Smooth muscle cell of bladder (primary cell): ENCODE measurements at places on chromosomes 6 and 20. TPM values are rescaled to one million over a fixed set of nuclear protein-coding genes. Genes with fewer than 3 reads are reported as not detected.

EYA4 gene
- total RNA-seq = 16.6 and 16.8 TPM in 2 replicates

RIPK1 gene
- 24.0 TPM in 2 replicates for total RNA-seq

MYLK2 gene
- total RNA-seq = under 0.01 TPM in 1 of 2 replicates, not detected in the other

LPA gene
- not detected in 2 replicates for total RNA-seq

WFDC5 gene
- not detected in 2 replicates for total RNA-seq

TGM6 gene
- not detected in 2 replicates for total RNA-seq

RBCK1 gene
- 49.4 and 54.0 TPM in 2 replicates for total RNA-seq

GCNT2 gene
- total RNA-seq = under 0.01 TPM in 1 of 2 replicates, not detected in the other

GRIK2 gene
- total RNA-seq = 1.3 and 3.5 TPM in 2 replicates

IBTK gene
- total RNA-seq = 62.8 and 69.1 TPM in 2 replicates

MUC21 gene
- total RNA-seq = not detected in 2 replicates

CLPSL1 gene
- not detected in 2 replicates for total RNA-seq

LGSN gene
- total RNA-seq = under 0.01 TPM in 2 replicates

TREML2 gene
- not detected in 2 replicates for total RNA-seq

MKKS gene
- 3.7 and 4.6 TPM in 2 replicates for total RNA-seq

CENPW gene
- 6.0 and 7.8 TPM in 2 replicates for total RNA-seq
